Nephron progenitor cell (in vitro differentiated cells): ENCODE measurements at places on chromosomes 11 and 22.

DNA sequence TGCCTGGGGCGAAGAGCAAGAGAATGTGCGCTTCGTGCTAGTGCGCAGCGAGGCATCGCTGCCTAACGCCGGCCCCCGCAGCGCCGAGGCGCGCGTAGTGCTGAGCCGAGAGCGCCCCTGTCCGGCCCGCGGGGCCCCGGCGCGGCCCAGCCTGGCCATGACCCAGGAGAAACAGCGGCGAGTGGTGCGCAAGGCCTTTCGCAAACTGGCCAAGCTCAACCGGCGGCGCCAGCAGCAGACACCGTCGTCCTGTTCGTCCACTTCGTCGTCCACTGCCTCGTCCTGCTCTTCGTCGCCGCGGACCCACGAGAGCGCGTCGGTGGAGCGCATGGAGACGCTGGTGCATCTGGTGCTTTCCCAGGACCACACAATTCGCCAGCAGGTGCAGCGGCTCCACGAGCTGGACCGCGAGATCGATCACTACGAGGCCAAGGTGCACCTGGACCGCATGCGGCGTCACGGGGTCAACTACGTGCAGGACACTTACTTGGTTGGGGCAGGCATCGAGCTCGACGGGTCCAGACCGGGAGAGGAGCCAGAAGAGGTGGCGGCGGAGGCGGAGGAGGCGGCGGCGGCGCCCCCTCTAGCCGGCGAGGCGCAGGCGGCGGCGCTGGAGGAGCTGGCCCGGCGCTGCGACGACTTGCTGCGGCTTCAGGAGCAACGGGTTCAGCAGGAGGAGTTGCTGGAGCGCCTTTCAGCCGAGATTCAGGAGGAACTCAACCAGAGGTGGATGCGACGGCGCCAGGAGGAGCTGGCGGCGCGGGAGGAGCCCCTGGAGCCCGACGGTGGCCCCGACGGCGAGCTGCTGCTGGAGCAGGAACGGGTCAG is 1.0 kb downstream of the RASSF10 start:
- DNase-seq: peak; percentile 56

DNA sequence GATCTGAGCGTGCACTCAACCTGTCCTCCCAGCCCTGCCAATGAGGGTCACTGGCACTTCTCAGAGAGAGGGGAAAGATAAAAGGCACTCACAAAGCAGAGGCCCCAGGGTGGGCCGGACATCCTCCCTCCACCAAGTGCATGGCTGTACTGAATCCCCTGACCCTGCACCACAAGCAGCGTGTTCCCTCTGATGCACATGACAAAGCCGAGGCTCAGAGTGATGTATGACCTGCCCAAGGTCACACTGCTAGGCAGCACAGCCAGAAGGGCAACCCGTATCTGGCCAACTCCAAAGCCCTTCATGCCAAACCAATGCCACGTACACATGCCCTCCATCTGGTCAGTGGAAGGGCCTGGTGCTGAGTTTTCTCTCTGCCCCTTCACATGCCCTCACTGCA is 22.1 kb downstream of the SPATA19 start:
- DNase-seq: no peak

DNA sequence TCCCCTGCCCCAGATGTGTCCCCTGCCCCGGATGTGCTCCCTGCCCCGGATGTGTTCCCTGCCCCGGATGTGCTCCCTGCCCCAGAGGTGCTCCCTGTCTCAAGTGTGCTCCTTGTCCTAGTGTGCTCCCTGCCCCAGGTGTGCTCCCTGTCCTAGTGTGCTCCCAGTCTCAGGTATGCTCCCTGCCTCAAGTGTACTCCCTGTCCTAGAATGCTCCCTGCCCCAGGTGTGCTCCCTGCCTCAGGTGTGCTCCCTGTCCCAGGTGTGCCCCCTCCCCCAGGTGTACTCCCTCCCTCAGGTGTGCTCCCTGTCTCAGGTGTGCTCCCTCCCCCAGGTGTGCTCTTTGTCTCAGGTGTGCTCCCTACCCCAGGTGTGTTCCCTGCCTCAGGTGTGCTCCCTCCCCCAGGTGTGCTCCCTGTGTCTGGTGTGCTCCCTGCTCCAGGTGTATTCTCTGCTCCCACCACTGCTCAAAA is 48.7 kb upstream of the RASD2 start:
- no peak for DNase-seq

DNA sequence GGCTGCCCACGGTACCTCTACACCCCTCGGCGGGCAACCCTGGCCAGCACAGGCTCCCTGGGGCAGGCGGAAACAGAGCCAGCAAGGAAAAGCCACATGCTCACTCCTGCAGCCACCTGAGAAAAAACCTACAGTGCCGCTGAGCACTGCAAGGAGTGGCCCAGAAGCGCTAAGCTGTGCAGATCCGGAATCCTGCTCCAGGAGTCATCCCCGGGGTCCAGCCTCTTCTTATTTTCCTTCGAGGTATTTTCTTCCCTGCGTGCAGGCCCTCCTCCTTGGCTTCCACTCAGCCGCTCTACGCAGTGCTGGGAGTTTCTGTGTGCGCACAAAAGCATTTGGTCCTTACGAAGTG is 81.0 kb downstream of the TRMU start:
- no peak for DNase-seq

DNA sequence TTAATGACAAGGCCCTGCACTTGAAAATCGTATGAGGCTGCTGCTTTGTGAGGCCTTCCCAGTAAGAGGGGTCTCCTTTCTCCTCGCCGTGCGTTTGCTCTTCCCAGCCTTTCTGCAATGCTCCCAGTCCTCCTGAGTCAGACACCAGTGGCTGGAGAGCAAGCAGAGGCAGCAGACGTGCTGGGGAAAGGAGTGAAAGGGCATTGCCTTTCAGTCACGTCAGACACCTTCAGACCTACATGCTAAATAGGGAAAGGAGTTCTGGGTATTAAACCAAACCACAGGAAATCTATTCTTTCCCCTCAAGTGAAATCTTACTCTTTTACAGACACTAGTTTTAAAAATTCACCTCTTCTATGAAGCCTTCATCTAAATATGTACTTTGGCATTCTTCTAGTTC is 274.8 kb downstream of the NTM start:
- DNase-seq: no peak

DNA sequence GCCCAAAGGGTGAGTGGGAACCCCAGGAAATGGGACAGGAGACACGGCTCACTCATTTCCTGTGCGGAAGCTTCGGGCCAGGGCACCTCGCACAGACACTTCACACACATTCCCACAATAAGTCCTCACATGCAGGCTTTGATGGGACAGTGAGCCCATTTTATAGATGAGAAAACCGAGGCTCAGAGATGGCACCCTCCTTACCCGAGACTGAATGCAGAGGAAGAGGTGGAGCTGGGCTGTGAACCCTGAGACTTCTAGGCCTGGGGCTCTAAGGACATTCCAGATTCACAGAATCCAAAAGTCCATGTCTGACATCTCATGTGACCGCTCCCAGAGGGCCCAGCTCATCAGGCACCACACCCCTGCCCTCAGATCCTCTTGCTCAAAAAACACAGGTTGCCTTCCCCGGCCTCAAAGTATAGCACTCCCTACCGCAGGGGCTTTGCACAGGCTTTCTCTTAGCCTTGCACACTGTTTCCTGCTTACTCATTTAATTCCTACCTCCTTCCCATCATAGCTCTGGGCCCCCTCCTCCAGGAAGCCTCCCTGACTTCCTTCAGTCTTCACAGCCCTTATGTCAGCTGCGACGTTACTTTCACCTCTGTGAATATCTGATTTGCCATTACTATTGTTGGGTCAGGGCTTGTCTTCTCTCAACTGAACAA is 57.1 kb upstream of the TCF20 start:
- no peak for DNase-seq

- no peak for DNase-seq
These were observed 8.7 kb downstream of the ALDH3B2 start for GRCh38 chr11:67665541-67666302.

DNA sequence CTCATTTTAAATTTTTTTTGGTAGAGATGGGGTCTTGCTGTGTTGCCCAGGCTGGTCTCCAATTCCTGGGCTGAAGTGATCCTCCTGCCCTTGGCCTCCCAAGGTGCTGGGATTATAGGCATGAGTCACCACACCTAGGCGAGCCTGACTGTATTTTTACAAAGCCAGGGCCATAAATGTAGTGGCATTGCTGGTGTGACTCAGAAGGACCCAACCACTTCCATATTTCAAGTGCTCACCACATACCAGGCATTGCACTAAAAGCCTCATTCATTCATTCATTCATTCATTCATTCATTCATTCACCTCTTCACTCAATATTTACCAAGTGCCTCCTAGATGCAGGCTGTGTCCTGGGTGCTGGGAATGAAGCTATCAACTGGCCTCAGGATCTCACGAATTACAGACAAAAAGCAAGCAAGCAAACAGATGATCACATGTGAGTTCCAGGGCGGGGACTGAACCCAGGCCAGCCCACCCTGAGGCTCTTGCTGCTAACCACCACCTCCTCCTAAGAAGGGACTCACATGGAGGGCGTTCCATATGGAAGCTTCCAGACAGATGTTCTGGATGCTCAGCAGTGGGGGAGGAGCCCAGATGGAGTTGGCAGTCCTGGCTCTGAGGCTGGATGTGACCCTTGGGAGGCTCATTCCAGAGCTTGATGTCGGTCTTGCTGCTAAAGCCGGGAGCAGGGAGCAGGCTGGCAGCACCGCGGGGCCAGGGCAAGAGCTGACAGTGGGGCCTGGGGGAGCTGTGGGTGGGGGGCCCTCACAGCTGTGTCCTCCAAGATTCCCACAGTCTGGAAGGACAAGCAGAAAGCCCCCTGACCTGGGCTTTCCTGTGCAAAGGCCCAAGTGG is 158.8 kb downstream of the CTTN start:
- DNase-seq: no peak

GRCh38 chr22:30381264-30381663 is 5.9 kb downstream of the RNF215 start:
- DNase-seq: no peak

DNA sequence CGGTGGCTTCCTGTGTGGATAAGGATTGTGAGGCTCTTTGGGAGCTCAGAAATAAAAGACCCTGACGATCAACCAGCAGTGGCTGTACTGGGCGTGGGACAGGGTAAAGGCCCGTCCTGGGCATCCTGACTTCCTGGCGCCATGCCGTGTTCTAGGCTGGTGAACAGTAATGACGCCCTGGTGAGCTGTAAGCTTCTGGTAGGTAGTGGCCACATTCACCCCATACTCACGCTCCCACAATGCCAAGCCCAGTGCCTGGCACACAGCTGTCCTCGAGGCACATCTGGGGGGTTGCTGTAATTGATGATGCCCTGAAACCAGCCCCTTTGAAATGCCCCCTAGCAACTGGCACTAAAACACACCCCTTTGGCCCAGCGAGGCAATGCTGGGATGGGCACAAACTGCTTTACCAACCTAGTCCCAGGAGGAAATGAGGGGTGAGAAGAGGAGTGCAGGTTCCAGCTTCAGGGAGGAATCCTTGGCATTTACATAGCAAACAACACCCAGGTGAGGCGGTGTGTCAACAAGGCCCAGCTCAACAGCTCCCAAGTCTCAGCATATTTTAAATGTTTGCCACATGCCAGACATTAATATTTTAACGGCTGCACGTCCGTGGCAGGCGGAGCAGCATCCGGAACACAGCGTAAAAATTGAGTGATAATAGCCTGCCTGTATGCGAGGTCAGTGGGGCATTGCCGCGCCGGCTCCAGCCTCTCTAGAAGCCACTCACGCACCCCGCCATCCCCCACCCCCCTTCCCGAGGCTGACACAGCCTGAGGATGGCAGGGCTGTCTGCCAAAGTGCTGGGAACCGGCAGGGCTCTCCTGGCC is 79.3 kb downstream of the DSCAML1 start:
- peak; percentile 57 for DNase-seq

DNA sequence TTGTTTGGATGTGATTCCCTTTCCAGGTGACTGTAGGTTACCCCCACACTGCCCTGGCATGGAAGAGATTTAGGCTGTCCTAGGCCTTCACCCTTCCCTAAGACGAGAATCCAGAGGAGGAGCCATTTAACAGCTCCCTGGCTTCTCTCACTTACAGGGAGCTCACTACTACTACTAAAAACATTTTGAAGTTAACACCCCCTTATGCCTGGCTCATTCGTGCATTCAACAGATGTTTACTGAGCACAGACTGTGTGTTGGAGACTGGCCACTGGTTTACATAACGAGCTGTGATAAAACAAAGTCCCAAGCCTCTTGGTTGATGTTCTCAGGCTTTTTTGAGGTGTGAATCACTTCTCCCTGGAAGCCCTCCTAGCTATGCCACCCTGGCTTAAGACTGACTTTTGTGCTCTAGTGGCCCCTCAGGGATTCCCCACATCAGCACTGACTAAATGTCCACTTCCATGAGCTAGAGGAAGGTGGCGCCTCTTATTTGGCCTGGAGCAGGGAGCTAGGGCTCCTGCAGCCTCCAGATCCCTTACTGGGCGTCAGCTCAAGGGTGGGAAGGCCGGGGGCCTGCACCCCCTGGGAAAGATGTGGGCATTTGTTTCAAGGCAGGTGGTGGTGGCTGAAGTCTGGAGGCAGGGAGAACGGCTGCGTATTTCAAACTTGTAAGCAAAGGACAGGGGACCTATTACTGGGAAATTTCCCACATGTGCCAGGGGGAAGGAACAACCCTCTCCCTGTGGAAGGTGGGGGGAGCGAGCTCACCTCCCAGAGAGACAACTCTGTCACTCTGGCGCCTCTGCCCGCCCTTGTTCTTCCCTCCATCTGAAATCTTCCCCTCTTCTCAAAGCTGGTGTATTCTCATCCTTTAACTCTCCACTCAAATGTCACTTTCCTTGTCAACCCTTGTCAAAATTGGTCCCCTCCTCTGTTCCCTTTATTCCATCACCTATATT is 19.4 kb upstream of the MALAT1 start:
- no peak for DNase-seq

- peak; percentile 81 for DNase-seq
These were observed at the start of gene SYTL2 for GRCh38 chr11:85810871-85811611. Gene SYTL2 (minus strand): TSS chr11:85811141. CDS start chr11:85757725, 53,416 bp downstream.

GRCh38 chr11:131866535-131867400 is 496.4 kb downstream of the NTM start:
- DNase-seq: no peak

DNA sequence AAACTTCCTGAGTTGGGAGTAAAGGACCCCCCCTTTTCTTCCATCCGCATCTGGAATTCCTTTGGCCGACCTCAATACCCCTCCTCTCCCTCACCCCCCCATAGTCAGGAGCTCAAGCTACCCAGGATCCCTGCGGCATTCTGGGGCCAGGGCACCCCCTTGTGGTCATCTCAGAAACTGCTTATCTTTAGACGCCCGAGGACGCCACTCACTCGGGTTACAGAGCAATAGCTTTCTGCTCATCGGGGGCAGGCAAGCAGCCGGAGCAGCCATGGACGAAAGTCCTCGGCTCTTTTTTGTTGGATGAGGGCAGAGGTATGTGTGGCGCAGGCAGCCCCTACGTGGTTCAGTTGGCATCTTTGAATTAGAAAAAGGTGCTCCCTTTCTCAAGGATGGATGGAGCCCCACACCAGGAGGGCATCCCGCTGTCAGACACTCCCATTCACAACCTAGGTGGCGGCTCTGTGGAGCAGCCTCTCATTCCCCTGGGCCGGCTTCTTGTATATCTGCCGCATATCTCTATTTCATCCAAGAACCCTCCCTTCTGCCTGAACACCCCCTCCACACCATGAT is 2.3 kb downstream of the C1QTNF5 start:
- DNase-seq: peak; percentile 83
